A673 (cell line): ENCODE measurements at places on chromosomes 1 and 21. TPM values are rescaled to one million over a fixed set of nuclear protein-coding genes. Genes with fewer than 3 reads are reported as not detected.

DNA sequence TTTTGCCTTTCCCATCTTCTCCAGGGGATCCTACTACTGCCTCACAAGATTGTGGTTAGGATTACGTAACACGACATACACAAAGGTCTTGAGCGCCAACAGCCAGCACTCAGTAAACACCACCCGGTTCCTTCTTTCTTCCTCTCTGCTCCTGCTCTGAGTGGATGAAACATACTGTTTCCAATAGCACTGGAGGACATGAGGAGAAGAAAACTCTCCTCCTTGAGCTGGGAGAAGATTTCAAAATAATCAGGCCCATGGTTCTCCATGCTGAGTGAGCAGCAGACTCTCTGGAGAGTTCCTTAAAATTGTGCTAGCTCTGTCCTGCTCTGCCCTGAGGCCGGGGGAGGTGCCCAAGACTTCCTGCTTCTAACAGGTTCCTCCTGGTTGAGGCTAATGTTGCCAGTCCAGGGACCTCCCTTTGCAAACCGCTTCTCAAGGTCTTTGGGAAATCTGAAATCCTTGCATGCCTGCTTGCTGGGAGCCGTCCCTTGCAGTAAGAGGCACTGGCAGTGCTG, 29.4 kb upstream of the MX1 start:
- no peaks in the 10 kb centered on the region for H3K36me3 ChIP-seq
- no peak overlapping the region for H3K4me3 ChIP-seq
- no peak overlapping the region for H3K27ac ChIP-seq
- no peaks in the 10 kb centered on the region for H3K27me3 ChIP-seq
- H3K4me1 ChIP-seq, result no peaks in the 10 kb centered on the region

DNA sequence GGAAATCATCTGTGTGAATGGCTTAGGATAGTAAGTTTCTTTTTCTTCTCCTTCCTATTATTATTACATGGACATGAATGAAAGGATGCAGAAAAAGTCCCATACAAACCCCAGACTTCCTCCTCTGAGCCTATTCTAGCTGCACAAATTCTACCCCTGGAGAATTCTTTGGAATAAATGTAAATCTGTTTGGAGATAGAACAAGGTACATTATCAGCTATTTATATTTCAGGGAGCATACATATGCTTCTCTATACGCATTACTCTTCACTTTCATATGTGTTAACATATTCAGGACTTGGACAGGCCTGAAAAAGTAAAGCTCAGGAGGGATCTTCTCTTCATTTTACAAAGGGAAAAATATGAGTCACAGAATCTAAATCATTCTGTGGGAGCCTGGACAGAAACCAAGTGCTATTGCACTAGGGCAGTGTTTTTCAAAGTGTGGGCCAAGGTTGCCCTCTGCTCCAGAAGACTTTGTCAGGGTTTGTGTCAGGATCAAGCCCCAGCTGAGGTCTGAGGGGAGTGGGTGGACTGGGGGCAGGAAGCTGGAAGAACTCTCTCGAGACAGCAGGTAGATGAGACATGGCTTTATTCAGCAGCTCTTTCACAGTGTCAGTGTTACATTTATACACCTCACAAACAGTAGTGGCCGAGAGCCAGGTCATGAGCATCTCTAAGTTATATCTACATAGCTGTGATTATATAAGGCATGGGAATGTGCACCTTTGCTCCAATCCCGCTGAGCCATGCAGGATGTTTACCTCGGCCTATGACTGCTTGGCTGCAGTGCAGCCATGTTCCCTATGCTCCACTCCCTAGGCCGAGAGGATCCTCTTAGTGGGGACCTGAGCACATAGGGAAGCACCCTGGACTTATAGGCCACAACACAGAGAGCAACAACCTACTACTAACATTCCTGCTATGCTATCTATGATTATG, 114.3 kb downstream of the GDAP2 start:
- no peaks in the 10 kb centered on the region for H3K27me3 ChIP-seq
- H3K27ac ChIP-seq, result no peak overlapping the region
- H3K4me3 ChIP-seq, result no peak overlapping the region
- no peaks in the 10 kb centered on the region for H3K4me1 ChIP-seq
- H3K36me3 ChIP-seq, result no peaks in the 10 kb centered on the region
- no peak for DNase-seq

DNA sequence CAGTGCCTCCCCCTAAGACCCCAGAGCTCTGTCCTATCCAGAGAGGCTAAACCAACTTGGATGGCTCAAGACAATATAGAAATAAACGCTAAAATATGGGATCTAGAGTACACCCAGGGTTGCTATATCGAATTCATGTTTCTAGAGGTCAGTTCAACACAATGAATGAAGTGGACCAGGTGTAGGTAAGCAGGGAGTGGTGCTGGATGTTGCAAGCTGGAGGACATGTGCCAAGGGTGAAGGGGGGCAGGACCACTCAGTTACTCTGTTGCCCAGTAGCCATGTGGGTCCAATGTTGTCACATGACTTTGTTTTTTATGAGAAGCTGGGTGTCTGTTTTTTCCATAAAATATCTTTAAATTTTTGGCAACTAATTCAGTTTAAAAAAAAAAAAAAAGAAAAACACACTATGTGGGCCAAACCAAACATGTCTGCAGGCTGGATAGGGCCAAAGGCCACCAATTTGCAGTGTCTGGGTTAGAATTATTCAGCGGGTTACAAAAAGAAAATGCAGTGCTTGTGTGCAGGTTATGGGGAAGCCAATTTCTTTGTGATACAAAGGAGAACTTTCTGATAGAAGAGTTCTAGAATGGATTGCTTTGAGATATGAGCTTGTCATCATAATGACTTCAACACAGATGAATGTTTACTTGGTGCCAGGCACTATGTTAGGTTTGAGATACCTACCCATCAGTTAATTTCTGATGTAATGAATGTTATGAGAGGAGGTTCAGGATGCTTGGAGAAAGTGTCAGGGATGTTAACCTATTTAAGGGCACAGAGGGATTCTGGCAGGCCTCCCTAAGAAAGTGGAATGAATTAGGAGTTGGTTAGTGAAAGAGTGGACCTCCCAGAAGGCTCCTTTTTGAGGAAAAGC, 8.9 kb downstream of the CACHD1 start:
- H3K36me3 ChIP-seq, result peaks cover 4% of the 10 kb centered on the region
- DNase-seq, result no peak
- no peak overlapping the region for H3K27ac ChIP-seq
- no peaks in the 10 kb centered on the region for H3K27me3 ChIP-seq
- H3K4me3 ChIP-seq, result no peak overlapping the region

Gene HHAT
- total RNA-seq, result 2.7 and 3.0 TPM in 2 replicates

Gene TMIGD3
- total RNA-seq, result not detected in 2 replicates
